ENCODE measurements at places on chromosomes 5 and 9.
A peak's percentile ranks its signal among the peaks of the same experiment; 100 is the strongest.

- DNase-seq, result no peak
Observed at GRCh38 chr5:158921441-158922262, 178.1 kb downstream of the EBF1 start.

DNA sequence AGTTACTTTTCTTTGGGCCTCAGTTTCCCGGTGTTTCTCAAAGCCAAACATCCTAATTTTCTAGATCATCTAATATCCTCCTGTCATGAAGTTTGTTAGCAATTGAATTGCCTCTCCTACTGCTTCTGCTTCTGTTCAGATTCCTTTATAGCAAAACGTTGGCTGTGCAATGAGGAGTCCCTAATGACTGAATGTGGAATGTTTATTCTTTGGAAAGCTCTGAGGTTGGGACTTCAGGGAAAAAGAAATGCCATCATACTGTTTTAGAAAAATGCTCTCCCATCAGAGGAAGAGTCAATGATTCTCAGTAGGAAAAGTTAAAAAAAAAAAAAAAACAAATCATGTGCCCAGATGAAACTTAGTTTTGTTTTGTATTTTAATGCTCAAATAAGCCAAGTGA lies 268.7 kb upstream of the PAPPA start:
- DNase-seq, result no peak

- DNase-seq, result no peak
Observed at GRCh38 chr9:32742296-32742695, 41.0 kb upstream of the TMEM215 start.

- no peak for DNase-seq
Observed at GRCh38 chr5:73617510-73618279, 8.3 kb upstream of the ARHGEF28 start.

DNA sequence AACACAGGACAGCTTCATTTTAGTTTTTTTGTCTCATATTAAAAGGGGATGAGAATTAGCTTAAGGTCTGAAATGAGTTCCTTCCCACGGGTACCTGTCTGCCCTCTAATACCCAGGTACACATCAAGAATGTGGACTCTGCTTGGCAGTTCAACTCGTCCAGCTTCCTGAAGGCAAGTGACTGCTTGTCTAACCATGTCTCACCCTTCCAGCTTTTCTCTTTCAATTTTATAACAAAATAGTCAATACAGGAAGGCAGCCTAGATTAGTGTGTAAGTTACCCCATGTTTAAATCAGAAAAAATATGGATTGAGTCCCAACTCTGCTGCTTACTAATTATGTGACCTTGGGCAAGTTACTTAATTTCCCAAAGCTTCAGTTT lies 50.5 kb upstream of the C5orf46 start:
- no peak for DNase-seq

DNA sequence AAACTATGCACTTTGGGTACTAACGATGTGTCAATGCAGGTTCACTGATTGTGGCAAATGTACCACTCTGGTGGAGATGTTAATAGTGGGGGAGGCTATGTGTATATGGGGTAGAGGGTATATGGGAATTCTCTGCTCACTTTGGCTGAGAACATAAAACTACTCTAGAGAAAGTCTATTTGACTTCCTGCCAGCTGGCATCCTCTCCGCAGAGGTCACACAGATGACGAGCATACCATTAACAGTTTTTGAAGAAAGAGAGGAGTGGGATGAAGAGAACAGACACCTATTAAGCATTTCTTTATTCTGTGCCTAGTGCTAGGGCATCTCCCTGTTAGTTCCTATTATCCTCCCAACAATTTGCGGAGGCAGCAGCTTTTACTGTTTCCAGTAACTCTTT lies 58.4 kb upstream of the TRIM32 start:
- no peak for DNase-seq

GRCh38 chr5:80740999-80741398 lies 86.2 kb upstream of the DHFR start:
- DNase-seq, result no peak

GRCh38 chr5:42756606-42757601 lies at the start of gene CCDC152:
CCDC152 (plus strand) TSS chr5:42756818; CDS start chr5:42759122, 2,304 bp downstream.
- DNase-seq, result peak; percentile 35

- no peak for DNase-seq
Observed at GRCh38 chr5:10149911-10150310, 99.8 kb downstream of the ATPSCKMT start.

- no peak for DNase-seq
Observed at GRCh38 chr5:6731465-6732237, 18.4 kb downstream of the TENT4A start.

- DNase-seq, result no peak
Observed at GRCh38 chr9:127311239-127311741, 46.7 kb downstream of the GARNL3 start.

GRCh38 chr5:65288657-65289056 lies 193.1 kb downstream of the ADAMTS6 start:
- no peak for DNase-seq

DNA sequence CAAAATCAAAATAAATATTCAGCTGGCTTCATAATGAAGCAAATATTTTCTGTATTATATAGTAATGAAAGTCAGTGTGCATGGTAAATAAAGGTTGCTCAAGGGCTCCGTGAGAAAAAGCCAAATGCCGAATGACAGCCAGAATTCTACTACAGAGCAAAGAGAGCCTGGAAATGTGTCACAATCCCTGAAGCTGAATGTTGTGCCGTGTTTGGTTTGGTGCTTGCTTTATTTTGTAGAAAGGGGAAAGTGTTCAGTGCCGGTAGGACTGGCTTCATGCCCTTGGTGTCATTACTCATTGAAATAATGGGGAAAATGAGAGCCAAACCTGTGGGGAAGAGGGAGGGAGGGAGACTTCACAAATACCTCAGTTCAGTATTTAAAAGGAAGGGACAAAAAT lies 26.8 kb upstream of the ADAMTSL1 start:
- DNase-seq, result no peak

GRCh38 chr5:172048170-172048422 lies 41.7 kb upstream of the FBXW11 start:
- no peak for DNase-seq

DNA sequence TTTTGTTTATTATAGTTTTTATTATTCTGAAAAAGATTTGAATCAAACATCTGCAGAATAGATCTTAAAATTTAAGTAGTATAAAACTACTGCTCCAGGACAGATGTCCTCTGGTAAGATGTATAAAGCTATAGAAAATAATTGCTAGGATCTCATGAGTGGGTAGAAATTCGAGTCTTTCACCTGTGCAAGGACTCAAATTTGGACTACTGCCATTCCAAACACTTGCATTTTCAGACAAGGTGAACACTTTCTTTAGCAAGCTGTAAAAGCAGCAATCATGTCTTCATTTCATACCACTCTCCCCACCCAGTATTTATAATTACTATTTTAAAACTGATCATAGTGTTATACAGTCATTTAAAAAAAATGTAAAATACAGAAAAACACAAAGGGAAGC lies 20.7 kb downstream of the SKP2 start:
- no peak for DNase-seq

DNA sequence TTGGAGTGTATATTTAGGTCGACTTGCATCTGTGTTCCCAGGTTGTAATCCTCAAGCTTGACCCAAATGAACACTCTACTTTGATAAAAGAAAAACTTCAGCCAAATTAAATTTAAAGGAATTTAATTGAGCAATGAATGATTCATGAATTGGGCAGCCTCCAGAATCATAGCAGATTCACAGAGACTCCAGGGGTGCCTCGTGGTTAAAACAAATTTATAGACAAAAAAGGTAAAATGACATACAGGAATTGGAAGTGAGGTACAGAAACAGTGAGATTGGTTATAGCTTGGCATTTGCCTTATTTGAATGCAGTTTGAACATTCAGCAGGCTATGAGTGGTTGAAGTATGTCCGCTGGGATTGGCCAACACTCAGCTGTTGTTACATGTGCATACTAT lies 21.6 kb upstream of the SPATA31D4 start:
- no peak for DNase-seq

DNA sequence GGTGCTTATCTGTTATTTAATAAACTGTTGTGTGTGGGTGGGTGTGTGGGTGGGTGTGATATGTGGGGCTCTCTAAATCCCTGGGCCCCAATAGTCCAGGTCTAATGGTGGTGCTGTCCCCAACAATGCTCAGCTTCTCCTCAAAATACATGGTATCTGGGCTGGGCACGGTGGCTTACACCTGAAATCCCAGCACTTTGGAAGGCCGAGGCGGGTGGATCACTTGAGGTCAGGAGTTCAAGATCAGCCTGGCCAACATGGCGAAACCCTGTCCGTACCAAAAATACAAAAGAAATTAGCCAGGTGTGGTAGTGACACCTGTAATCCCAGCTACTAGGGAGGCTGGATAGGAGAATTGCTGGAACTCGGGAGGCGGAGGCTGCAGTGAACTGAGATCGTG lies 4.5 kb upstream of the ORM1 start:
- no peak for DNase-seq

DNA sequence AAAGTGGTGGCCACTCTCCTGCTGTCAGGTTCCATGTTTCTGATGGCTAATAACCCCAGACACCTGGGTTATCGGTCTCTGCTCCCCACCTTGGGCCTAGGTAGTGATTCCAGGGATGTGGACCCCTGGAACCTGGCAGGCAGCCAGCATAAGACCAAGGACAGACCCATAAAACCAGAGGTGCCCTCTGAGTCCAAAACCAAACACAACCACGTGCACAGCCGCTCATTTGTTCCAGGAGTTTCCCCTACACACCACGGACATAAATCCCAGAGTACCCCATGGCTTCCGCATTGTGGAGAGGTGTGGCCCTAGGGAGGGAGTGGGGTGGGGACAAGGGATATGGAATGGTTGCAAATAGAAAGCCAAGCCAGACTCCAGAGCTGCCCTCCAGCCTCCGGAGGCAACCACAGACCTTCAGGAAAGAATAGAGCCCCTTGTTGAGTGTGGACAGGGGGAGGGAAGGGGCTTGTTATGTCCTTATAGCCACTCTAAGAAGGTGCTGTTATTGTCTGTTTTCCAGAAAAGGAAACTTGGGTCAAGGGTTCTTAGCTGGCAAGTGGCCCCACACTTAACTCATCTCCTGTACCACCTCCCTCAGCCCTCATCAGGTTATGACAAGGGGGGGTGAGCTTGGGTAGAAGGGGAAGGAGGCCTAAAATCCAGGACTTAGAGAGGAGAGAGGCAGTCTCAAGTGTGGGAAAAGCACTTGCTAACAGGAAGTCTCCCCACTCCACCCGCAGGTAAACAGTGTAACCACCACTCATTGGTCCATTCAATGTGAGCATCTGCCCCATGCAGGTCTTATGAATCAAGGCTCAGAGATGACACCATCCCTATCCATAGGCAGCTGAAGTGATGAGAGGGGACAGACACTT lies 23.6 kb upstream of the CYSTM1 start:
- DNase-seq, result no peak

GRCh38 chr5:14208071-14209021 lies 65.2 kb downstream of the TRIO start:
- no peak for DNase-seq

DNA sequence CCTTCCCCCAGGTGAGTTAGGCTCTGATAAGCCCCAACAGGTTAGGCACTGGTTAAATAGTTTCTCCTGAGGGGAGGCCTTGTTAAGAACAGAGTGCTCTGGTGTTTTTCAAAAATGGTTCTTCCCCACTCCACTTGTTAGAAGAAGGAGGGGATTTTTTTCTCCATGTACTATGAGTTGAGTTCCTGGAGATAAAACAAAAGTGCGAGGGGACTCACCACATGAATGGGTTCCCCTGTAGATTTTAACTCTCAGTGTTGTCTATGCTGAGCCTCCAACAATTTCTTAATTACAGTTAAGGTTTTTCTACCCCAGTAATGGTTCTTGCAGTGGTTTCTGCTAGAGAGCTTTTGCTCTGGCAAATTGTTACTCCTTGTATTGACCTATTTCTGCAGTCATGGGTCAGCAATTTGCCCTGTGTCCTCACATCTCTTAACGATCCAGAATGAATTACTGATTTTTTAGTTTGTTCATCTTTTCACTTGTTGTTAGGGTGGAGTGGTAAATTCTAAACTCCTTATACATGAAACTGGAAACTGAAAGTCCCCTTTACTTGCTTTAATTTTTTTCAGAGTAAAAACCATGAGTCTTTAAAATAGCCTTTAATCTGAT lies 44.4 kb downstream of the SCAMP1 start:
- DNase-seq, result no peak

DNA sequence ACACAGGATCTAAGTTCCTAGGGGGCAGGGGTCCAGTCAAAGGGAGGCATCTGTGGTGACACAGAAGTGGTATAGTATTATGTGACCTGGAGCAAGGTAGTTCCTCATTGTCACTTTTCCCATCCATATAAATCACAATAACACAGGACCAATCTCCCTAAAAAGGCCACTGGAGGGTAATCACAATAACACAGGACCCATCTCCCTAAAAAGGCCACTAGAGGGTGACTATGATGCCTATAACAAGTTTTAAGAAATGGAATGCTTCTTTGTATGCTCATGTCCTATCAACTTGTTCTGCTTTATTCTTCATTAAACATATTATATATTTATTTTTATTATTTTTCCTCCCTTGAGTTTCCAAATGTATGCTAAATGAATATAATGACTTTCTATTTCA lies 254.6 kb downstream of the ASTN2 start:
- DNase-seq, result no peak

DNA sequence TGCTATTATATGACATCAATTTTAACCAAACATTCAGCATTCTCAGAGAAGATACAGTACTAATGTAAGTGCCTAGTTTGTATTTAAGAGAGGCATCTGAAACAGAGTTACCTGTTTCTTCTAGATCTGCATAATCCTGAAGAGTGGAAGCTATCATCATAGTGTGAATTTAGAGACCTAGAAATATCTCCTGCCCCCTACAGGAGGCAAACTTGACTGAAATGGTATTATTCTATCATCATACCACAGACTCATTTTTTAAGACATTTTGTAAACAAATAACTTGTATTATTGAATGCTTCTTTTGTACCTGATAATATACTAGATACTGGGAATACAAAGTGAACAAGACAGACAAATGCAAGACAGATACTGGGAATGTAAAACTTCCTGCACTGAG lies 216.8 kb upstream of the RPS23 start:
- DNase-seq, result no peak

DNA sequence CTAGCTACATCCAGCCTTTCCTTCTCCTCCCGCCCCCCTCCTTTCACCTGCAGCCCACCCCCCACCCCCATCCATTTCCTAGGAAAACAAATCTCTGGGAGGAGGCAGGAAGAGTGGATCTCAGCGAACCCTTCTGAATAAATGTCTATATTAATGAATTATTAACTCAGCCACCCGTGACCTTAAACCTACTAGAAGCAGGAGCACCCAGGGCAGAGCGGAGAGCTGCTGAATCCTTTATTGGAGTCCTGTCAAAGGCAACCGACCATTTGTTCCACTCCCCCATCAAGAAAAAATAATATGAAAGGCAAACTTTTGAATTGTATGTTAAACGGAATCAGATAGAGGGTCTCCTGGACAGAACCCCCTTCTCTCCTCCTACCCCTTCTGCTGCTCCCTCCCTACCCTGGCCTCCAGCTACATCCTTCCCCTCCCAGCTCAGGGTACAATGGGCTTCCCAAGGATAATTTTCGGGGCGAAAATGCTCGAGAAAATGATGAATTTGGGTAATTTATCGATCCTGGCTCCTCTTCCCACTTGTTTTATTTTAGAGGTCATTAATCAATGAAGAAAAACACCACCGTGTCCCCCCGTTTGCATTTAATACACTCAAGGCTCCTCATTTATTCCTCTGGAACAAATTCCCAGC lies 3.3 kb upstream of the PRDM6 start:
- no peak for DNase-seq

Measured in kidney (tissue), 22 donors.